Esophagus squamous epithelium (tissue), 5 donors: ENCODE measurements at places on chromosomes 5 and 9.

DNA sequence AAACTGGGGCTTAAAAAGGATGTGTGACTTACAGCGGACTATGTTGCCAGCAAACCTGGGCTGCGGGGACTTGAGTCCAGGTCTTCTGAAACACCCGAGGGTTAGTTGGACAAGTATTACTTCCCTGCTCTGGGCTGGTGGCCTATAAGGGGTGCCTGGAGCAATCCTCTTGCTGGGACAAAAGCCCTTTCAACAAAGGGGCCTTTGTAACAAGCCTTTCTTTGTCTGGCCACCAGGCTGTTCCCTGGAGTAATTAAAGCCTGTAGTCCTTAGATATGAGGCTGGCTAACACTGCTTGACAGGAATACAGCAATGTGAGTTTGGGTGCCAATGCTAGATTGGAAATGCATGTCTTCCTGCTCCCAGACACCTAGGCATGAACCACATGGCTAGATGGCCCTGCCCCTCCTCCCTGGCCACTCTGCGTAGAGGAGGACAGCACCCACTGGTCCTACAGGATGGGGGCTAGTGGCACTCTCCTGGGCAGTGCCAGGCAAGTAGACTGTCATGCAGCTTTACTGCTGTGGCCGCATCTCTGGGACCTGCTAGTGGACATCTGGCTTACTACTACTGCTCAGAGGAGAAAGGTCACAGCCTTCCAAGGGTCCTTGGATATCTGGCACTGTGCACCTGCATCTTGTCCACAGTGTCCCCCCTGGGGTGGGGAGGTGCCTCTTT, 343.1 kb downstream of the ZSWIM6 start:
- no peak for DNase-seq

- no peak for DNase-seq
Measured at GRCh38 chr5:94782383-94782782, 163.9 kb downstream of the SLF1 start.

DNA sequence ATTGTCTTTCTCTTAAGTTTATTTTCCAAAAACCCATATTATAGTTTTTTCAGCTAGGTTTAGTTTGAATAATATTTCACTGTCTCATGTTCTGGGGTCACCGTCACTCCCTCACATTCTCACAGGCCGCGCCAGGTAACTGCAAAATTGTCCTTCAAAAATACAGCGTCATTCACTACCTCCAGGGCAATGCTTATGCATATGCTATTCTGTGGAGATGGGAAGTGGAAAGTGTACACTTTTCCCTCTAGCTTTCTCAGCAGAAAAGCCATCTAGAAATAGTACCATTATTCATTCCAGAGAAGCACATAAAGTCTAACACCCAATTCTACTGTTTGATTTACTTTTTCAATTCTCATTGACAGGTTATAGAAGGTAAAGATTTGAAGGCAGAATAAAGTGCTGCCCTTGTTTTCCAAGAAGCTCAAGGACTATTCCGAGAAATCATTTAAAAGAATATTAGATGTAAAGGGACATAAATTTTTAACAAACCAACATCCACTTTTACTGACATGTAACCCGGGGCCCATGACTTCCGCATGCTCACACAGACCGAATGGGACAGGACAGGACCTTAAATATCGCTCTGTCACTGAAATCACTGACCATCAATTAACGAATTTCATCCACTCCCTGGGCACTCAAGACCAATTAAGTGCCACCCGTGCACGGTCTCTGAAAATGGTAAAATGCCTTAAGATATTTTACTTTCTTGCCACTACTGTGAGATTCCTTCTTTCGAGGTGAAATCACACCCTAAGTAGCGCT, 720 bp downstream of the NUDT12 start:
- DNase-seq, result no peak

- no peak for DNase-seq
Measured at GRCh38 chr5:180467989-180468731, 26.0 kb upstream of the CNOT6 start.

- no peak for DNase-seq
Measured at GRCh38 chr5:38878391-38879077, 32.7 kb downstream of the OSMR start.

GRCh38 chr5:75234251-75234650, 2.4 kb downstream of the ANKRD31 start:
- no peak for DNase-seq

GRCh38 chr5:76204713-76205112, 121.5 kb downstream of the SV2C start:
- DNase-seq, result no peak

GRCh38 chr5:16913187-16914107, 22.6 kb downstream of the MYO10 start:
- no peak for DNase-seq

DNA sequence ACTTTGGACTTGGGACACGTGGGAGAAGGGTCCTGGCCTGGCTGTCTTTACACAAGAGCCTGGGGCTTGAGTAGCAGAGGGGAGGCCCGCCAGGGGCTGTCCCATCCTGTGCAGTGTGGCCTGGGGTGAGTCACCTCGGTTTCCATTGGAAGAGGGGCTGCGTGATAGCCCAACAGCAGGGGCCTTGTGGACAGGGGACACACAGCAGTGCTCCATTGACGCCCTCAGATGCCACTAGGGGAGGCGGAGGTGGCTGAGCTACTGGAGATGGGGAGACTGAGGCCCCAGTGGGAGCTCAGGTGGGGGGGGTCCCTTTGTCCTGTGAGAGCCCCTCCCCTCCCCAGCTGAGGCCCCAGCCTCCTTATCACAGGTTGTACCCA, 50.0 kb upstream of the RNU6ATAC start:
- DNase-seq, result no peak

GRCh38 chr9:88802533-88802932, 188.7 kb upstream of the S1PR3 start:
- no peak for DNase-seq

GRCh38 chr5:53110156-53110555, 599 bp upstream of the MOCS2 start:
- no peak for DNase-seq

DNA sequence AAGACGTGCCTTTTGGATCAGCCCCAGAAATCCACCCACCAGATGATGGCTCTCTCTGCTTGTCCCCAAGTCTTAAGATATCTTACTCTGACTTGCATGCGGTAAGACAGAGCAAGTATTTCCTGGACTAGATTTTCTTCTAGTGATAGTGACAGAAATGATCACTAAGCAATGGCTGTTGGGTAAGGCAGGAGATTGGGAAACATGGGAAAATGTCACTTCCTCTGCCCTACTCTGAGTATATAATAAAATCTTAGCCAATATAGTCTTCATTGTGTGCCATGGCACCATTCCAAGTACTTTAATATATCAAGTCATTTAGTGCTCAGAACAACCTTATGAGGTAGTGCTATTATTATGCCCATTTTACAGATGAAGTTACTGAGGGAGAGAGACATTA, 31.0 kb upstream of the GNA14 start:
- no peak for DNase-seq

DNA sequence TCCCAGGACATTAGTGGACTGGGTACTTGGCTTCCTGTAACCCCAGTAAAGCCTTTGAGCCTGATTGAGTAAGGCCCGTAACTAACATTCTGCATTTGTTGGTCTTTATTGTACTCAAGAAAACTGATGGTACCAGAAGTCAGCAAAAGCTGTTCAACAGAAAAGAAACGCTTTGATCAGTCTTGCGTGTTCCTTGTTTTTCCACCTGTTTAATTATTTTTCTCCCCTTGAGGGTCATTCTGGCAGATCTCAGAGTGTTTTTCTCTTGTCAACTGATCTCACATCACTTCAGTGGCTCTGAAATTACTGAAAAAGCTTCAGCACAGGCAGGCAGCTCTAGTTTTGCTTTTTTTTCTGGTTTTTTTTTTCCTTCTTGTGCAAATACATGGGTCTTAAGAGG, 6.1 kb upstream of the TMEM268 start:
- no peak for DNase-seq

DNA sequence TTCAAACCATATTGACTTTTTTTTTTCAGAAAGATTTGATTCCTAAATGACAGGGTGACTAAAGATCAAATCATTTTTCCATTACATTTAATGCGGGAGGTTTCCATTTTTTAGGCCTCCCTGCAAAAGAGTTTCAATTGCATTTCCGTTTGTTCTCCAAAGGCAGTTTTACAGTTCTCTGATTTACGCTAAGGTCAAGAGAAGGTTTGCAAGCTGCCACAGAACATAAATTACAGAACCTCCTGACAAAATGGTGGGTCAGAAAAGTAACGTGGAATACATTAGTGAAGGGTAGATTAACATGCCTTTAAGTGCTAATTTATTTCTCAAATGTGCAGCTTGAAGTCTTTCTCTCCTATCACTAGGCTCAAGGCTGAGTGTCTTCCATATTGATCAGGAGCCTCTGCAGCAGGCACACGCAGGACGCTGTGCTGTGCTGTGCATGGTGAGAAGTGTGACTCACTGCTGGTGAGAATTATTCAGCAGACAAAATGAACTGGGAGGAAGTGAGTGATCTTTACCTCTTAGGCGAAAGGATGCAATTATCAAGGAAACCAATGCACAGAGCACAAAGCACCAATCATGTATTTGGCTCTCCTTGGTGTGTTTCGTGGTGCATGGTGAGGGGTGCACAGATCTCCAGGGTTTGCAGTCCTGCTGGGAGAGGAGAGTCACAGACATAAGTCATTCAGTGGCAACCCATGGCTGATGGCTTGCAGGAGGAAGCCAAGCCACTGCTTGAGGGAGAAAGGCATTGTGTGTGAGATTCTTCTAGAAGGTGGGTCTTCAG, 136.3 kb downstream of the TENT4A start:
- no peak for DNase-seq

GRCh38 chr5:14206028-14206725, 63.0 kb downstream of the TRIO start:
- no peak for DNase-seq

DNA sequence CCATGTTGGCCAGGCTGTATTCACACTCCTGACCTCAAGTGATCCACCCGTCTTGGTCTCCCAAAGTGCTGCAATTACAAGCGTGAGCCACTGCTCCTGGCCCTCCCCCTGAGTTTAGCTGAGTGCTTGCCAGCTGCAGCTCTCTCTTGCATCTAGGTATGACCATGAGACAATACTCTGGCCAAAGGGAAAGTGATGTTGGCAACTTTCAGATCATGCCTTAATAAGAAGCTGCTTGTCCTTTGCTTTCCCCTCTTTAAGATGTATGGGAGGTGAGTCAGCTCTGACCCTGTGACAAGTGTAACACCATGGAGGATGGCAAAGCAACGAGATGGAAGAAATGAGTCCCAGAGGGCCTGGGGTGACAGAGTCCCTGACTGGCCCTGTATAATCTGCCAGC, 18.7 kb upstream of the DCAF12 start:
- DNase-seq, result no peak

- DNase-seq, result no peak
Measured at GRCh38 chr9:79196606-79197005, 375.2 kb upstream of the TLE4 start.

- DNase-seq, result no peak
Measured at GRCh38 chr5:31767335-31768031, 128.6 kb downstream of the PDZD2 start.
